Activated T-cell treated with anti-CD3 and anti-CD28 coated beads, Interleukin-2, amount 50 U/mL, for 1 hour (primary cell): ENCODE measurements at places on chromosomes 5 and 9.

GRCh38 chr9:85502815-85503655, 238.7 kb downstream of the AGTPBP1 start:
- DNase-seq: no peak

DNA sequence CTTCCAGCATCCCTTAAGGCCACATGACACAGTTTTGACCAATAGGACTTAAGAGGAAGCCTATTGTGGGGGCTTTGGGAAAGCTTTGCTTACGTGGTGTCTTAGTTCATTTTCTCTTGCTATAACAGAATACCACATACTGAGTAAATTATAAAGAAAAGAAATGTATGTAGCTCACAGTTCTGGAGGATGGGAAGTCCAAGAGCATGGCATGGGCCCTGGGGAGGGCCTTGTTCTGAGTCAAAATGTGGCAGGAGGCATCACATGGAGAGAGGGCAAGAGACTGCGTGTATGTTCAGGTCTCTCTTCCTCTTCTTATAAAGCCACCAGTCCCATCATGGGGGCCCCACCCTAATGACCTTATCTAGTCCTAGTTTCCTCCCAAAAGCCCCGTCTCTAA, 68.6 kb upstream of the CPEB4 start:
- DNase-seq: no peak

- DNase-seq: no peak
These were observed 65.0 kb upstream of the ANKH start for GRCh38 chr5:14936588-14936987.

DNA sequence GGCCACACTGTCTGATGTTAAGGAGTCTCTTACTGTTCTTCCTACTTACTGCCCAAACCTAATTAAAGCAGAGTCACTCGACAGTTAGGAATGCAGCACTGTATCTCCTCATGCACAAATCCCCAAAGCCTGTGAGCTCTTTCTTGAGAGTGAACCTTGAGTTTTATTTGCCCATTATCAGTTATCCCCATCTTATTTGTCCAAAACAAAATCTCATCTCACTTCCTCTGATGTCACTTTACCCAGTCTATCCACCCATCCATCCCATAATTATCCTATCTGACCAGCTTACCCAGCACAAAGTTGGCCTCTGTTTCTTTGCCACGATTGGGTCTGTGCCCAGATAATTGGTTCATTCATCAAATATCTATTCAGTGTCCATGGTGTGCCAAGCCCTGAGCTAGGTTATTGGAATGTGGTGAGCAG, 250.8 kb downstream of the SLIT3 start:
- DNase-seq: no peak

- no peak for DNase-seq
These were observed 9.4 kb upstream of the BTF3 start for GRCh38 chr5:73488806-73489205.

DNA sequence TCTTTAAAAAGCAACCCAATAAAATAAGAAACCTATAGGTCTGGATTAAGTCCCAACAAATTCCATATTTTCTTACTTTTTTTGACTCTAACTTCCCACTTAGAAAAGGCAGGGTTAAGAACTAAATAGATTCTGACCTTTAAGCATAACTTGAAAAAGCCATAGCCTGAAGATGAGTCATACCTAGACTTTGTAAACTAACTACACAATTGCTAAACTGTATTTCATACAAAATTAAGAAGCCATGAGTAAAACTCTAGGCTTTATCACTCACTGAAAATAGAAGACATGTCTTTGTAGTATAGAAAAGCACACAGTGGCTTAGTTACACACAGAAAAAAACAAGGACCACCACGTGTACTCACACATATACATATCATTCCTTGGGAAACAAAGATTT, 51.5 kb downstream of the MLLT3 start:
- no peak for DNase-seq

DNA sequence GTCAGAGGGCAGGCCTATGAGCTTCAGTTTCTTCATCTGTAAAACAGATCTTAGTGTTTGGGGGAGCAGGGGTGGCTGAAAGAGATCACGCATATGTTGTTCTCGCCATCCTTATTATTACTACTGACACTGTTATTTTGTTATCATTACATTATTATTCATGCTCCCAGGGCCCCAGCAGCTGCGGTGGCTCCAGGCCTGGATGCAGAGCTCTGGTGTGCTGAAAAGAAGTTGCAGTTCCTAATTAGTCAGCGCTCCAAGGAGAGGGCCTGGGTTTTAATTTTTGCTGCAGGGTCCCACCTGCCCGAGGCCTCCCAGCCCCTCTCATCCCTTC, 19.5 kb downstream of the CXXC5 start:
- DNase-seq: no peak

DNA sequence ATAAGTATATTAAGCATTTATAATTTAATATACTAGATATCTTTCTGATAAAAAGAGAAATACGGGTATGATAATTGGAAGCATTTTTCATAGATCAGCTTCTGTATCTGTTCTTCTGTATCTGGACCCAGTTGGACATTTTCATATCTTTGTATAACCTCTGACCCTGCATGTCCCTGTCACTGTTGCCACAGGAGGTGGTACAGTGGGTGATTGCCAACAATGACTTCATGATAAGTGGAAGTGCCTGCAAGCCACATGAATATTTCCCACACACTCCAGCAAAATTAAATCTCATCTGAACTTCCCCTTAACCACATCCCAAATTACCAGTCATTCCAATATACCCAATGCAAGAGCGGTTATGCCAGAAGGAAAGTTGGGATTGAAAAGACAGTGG, 376.4 kb downstream of the ARRDC3 start:
- no peak for DNase-seq

- DNase-seq: no peak
These were observed 127.6 kb upstream of the SLC1A3 start for GRCh38 chr5:36478646-36479317.

DNA sequence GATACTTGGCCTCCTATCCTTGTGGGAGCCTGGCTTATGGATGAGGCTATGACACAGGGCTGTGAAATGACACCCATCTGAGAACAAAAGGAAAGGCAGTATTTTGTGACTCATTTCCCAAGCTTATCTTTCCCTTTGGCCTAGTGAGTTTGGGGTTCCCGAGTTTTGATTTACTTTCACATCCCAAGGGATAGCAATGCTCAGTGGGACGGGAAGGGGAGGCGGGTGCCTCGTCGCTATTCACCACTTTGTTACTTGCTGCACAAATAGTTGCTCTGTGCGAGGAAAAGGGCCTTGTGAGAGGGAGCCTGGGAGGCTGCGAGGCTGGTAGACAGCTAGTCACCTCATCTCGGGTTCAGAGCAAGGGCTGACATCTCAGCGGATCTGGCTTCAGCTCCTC, 59.1 kb upstream of the ENTREP1 start:
- DNase-seq: no peak

DNA sequence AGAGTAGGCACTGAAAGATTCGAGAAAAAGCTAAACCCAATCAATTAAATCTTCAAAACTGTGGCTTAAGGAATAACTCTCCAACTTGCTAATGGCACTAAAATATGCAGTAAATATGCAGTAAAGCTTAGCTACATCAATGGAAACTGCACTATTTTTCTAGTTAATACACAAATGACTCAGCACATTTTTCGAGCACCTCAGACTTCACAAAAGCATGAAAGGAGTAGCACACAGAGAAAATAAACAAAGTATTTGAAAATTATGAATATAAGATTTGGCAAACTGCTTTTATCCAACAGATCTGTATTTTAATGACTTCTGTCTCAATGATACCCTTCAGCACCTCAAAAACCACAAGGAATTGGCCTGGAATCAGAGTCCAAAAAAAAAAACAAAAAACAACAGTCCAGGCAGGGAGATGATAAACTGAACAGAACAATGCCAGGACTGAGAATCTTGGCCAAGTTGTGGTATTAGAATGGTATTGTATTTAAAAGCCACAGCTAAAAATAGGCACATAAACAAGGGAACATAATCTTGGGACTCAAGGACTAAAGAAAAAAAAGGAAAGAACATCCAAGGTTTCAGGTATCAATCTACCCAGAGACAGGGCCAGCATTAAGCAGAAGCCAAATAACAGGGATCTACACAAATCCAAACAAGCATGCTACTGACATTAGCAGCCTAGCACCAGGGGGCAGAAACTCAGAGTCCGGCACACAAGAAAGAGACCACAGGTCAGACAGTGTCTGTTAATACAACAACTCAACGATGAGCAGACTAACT, 21.4 kb downstream of the TMEM245 start:
- no peak for DNase-seq

DNA sequence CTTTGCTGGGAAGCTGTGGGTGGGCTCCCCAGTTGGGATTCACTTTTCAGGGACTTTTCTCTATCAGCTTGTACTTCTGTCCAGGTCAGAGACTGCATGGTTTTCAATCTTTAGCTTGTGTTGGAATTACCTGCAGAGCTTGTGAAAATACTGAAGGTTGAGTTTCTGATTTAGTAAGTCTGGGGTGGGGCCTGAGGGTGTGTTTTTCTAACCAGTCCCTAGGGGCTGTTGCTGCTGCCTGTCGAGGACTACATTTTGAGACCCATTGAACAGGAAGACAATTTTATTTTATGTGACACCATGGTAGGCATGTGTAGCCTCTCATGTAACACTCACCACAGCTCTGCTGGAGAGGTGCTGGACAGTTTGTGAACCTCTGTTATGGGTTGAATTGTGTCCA, 14.7 kb upstream of the MLANA start:
- no peak for DNase-seq

GRCh38 chr5:39494107-39494510, 69.3 kb upstream of the DAB2 start:
- DNase-seq: no peak

- no peak for DNase-seq
These were observed 642 bp downstream of the SV2C start for GRCh38 chr5:76083555-76084495.

- DNase-seq: no peak
These were observed 49.4 kb downstream of the TRPM6 start for GRCh38 chr9:74838351-74838750.

- peak; percentile 54 for DNase-seq
These were observed 27.9 kb upstream of the RECK start for GRCh38 chr9:36008774-36009300.

DNA sequence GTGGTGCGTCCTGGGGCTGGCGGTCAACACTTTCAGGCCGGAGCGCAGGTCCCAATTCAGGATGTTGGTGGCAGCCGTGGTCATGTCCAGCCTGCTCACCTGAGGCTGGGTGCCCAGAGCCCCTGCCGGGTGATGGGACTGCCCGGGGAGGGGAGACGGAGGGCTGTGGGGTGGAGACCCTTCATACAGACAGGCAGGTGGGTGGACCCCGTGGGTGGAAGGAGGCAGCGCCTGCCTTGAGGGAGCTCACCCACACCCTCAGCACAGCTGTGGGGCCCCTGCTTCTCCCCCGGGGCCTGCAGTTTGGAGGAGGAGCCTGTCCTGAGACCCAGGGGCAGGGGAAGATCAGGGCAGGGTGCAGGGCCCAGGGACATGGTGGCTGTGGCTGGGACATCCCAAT, 6.9 kb upstream of the PTGDS start:
- DNase-seq: no peak

DNA sequence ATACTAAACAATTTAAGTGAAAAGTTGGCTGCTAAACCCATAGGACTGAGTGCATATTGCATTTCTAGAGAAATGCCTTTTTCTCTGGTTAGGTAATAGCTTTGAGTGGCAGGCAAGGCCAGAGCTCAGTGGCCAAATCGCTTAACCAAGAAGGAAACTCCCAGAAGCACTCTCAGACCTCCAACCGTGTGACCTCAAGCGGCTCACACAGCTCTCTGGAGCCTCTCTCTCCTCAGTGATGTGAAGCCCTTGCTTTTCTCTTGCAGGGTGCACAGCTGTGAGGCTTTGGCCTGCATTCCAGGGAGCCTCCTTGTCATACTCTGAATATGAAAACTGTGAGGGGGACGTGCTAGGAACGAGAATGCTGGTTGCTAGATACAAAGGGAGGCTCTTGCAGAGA, 106.7 kb downstream of the INSYN2B start:
- no peak for DNase-seq

- DNase-seq: no peak
These were observed 332.0 kb downstream of the RFX3 start for GRCh38 chr9:3193791-3194190.

GRCh38 chr5:135501965-135502364, 33.8 kb downstream of the NEUROG1 start:
- no peak for DNase-seq

- DNase-seq: no peak
These were observed 292.4 kb upstream of the ACO1 start for GRCh38 chr9:32092031-32092430.

DNA sequence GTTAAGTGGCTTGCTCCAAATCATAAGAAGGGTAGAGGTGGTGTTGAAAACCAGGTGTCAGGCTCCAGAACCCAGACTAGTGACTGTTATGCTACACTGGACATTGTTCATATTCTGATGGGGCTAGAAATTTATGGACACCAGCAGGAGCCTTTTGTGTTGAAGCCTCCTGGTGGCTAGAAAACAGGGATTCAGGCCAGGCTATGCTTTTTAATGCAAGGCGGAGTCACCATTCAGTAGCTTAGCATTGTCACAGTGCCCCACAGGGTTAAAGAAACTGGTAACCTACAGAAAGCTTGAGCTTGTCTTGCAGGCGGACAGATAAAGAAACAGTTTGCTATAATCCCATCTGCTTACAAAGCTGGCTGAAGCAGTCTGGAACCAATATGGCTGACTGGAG, 23.0 kb upstream of the GOLM1 start:
- no peak for DNase-seq

DNA sequence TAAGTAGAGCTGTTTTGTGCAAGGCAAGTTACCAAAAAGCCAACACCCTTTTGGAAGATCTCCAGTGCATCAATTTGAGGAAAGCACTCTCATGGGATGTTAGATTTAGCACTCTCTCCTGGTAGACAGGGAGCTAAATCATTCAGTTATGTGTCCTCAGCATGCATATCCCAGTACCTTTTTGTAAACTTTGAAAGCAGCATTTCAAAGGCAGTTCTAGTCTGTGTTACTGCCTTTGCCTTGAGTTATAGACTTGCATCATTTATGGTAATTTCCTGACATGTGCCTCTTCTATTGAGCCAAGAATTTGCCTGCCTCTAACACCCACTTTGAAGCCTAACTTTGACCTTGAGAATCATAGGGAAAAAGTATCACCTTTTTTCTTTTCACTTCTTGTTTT, 120.6 kb downstream of the KIF4B start:
- no peak for DNase-seq

DNA sequence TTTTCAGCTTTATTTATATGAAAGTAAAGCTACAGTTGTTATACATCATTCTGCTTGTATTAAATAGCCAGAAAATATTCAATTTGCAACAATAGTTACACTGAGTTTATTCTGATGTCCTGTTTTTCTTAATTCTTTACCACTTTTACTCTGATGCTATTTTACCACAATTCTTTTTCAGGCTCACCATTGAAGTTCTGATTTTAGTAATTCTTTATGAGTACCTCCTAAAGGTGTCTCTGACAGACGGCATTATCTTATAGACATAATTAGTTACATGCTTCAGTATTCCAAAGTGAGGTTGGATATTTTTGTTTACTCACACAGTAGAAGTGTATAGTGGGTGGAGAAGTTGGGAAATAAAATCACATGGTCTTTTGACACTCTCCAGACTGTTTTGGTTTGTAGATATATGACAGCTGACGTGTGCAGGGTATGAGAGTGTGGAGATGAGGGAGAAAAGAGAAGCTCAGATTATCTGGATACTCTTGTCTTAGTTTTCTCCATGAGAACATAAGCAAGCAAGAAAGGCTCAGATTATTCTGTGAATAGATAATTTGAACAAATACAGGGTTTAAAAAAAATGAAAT, 97.4 kb downstream of the FBXO4 start:
- no peak for DNase-seq
